Smooth muscle cell of the umbilical artery (primary cell): ENCODE measurements at places on chromosomes 7 and 10. TPM values are rescaled to one million over a fixed set of nuclear protein-coding genes. Genes with fewer than 3 reads are reported as not detected.

UTF1 gene
- total RNA-seq: not detected in 2 replicates

PNLIPRP3 gene
- total RNA-seq: not detected in 2 replicates

FKBP6 gene
- total RNA-seq: not detected in 2 replicates

EGR2 gene
- 2.3 and 4.8 TPM in 2 replicates for total RNA-seq

CUTC gene
- total RNA-seq: 21.1 and 23.5 TPM in 2 replicates

CPA4 gene
- total RNA-seq: 113 and 524 TPM in 2 replicates

LRRC61 gene
- total RNA-seq: 1.8 and 2.2 TPM in 2 replicates

C10orf53 gene
- total RNA-seq: not detected in 2 replicates

ZCWPW1 gene
- total RNA-seq: 1.1 and 1.2 TPM in 2 replicates

EBLN1 gene
- not detected in 2 replicates for total RNA-seq

KIF11 gene
- 2.4 and 16.4 TPM in 2 replicates for total RNA-seq

TMEM196 gene
- not detected in 2 replicates for total RNA-seq

TCF7L2 gene
- 2.6 and 4.5 TPM in 2 replicates for total RNA-seq

FGL2 gene
- total RNA-seq: 0.09 and 0.30 TPM in 2 replicates

NIPSNAP2 gene
- total RNA-seq: 34.4 and 34.7 TPM in 2 replicates

CLEC5A gene
- not detected in 2 replicates for total RNA-seq

JCAD gene
- total RNA-seq: 51.0 and 91.2 TPM in 2 replicates

CCL26 gene
- 1.1 and 3.0 TPM in 2 replicates for total RNA-seq

KNDC1 gene
- 2.0 and 3.0 TPM in 2 replicates for total RNA-seq

ASB10 gene
- not detected in 2 replicates for total RNA-seq

PVRIG gene
- not detected in 2 replicates for total RNA-seq

PLAC9 gene
- total RNA-seq: 2.6 and 2.7 TPM in 2 replicates

SMO gene
- 20.0 and 28.8 TPM in 2 replicates for total RNA-seq

FAM221A gene
- 1.2 and 2.0 TPM in 2 replicates for total RNA-seq

OR2A42 gene
- under 0.01 TPM in 1 of 2 replicates, not detected in the other for total RNA-seq

MTG1 gene
- 22.9 and 26.1 TPM in 2 replicates for total RNA-seq
